ENCODE measurements at places on chromosomes 3 and 15.

GRCh38 chr3:139491027-139491700 lies 14.8 kb upstream of the RBP2 start:
- no peak for DNase-seq

DNA sequence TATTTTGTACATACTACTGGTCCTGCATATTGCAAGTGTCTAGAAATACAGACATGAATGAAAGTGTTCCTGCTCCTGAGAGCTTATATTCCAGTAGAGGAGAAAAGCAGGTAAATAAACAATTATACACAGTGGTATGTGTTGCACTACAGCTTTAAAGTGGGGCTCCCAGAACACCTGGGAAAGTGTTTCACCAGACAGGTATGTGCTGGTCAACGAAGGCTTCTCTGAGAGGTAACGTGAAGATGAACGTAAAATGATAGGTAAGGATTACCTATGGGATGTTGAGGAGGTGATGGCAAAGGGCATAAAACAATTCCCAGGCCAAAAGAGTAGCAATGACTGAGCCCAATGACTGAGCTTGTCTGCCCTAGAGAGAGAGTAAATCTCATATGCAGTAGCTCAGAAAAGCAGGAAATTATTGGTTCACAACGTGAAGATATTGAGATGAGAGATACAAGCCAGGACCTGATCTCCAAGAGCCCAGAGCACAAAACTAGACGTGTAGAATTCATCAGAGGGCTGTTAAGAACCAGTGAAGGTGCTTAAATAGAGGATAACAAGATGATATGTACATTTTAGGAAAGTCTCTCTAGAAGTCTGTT lies 459.1 kb upstream of the BCHE start:
- no peak for DNase-seq

DNA sequence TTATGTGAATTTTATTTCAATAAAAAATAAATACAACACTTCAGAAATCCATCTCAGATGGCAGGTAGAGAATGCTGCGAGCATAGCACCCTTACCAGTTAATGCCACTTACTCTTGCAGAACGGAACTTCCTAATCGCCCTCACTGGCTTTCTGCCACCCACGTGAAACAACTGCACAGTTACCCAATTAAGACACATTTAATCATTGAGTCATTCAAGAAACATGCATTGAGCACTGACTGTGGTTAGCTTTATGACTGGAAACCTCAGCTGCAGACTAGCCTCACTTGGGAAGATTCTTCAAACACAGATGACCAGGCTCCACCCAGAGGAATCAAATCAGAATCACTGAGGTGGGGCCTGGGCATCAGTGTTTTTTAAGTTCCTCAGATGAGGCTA lies 5.6 kb upstream of the MFGE8 start:
- no peak for DNase-seq

GRCh38 chr3:110806924-110807323 lies 264.7 kb upstream of the NECTIN3 start:
- DNase-seq, result no peak

DNA sequence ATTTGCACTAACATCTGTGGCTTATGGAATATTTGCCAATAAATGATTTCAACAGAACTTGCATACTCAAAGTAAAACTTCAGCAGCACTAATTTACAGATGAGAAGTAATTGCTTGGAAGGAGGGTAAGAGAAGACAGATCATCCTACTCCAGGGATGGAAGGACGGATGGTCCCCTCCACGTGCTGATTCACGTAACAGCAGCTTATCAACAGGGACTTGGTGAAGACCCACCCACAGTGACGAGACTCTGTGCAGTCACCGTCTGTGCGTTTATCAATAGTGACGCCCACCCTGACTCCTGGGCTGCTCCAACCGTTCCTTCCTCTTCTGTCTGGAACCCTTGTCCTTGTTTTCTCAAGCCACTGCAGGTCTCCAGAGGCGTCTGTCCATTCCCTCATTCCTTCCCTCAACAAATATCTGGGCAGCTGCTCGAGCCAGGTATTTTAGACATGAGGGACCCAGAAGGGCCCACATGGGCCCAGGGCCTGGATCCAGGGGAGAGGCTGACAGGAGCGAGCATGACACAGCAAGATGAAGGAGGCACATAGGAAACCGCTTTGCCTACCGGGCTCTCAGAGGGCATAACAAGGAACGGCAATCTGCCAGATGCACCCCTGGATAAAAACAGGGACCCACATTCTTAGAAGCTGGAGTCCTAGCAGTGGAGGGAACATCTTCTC lies 33.3 kb downstream of the PCSK6 start:
- DNase-seq, result no peak

DNA sequence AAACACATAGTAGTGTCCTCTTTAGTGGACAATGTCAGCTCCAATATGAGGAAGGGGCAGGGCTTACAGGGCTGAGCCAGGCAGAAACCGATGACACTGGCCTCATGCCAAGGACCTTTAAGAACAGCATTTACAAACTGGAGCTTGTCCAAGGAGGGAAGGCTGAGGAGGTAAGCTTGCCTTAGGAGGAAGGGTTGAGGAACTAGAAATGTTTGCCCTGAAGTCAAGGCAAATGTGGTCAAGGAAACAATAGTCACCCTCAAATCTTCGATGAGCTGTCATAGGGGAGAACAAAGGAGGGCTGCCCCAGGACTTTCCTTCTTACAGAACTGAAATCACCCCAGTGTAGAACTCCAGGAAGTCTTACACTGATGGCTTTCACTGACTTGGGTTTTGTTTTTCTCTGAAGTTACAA lies 136.4 kb downstream of the LIPC start:
- no peak for DNase-seq

DNA sequence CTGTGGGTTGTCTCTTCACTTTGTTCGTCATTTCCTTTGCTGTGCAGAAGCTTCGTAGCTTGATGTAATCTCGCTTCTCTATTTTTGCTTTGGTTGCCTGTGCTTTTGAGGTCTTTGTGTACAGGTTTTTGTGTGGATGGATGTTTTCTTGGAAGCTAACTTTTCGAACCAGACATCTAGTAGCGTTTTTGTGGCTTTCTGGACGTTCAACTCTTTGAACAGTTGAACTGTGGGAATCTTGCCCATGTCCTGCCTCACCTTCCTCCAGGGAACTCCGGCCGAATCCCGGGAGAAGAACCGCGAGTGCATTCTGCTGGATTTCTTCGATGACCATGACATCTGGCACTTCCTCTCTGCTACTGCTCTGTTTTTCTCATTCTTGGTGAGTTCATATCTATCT lies 70.6 kb downstream of the USF3 start:
- no peak for DNase-seq

GRCh38 chr3:141419946-141420345 lies 51.6 kb downstream of the ZBTB38 start:
- DNase-seq, result no peak

DNA sequence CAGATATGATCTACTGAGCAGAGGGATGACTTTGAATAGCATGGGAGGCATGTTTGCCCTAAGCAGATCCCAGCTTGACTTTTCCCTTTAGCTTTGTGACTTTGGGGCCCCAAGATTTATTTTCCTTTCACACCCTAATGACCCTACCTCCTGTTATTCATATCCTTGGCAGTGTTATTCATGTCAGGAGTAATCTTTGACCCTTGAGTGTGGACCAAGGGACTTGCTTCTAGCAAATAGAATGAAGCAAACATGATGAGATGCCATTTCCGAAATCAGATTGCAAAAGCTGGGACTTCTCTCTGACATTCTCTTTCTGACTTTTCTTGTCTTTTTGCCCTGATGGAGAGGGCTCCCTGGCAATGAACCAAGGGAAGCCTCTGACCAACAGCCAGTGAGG lies 415.4 kb upstream of the PROK2 start:
- no peak for DNase-seq

- DNase-seq, result no peak
These were observed 73.8 kb downstream of the ZBBX start for GRCh38 chr3:167306319-167306718.

GRCh38 chr3:151722856-151723255 lies 10.9 kb upstream of the AADACL2 start:
- no peak for DNase-seq

DNA sequence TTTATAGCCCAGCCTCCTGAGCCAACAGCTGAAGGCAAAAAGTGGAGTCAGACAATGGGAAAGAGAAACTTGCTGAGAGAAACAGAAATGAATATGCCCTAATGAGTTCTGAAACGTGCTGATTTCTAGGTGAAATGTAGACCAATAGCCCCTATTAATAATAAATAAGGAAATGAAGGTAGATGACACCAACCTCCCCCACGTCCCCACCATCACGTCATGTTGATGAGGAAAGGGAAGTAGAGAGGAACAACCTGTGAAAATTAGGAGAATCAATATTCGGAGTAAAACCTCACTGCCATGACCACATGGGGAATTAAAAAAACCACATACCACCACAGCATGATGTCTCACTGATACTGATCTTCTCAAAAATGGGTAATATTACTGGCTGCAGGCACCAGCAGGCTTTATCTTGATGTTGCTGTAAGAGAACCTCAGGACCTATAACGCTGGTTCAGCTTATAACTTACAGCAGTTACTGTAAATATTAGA lies 64.0 kb downstream of the KAT2B start:
- peak; percentile 45 for DNase-seq

DNA sequence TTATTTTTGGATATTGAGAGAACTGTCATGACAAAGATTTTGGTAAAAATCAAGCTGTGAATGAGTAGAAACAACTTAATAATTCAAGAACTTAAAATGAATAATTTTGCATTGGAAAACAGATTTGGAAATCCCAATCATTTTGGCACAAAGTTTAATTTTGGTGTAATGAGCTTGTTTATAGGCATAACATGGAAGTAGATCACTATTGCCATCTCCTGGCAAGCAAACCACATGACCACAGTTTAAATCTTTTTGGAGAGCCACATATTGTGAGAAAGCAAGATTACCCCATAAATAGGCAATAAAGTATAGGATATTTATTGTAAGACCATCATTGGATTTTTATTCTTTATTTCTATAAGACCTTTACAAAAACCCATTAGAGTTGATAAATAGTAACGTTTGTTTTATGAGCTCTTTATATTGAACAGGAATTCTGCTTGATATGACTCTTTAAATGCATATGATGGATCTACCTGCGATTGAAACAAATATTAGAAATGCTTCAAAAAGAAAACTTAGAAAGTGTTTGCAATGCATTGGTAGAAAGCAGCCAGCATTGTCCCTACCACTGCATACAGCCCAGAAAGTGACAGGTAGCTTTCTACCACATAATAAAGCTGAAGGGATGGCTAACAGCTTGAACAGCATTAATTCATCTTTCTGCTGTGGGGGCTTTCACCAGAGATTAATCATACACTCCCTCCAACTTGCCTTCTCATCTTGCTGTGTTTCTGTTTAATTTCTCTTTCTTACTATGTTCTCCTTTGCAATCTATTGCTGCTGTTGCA lies 766.8 kb downstream of the TBL1XR1 start:
- no peak for DNase-seq

DNA sequence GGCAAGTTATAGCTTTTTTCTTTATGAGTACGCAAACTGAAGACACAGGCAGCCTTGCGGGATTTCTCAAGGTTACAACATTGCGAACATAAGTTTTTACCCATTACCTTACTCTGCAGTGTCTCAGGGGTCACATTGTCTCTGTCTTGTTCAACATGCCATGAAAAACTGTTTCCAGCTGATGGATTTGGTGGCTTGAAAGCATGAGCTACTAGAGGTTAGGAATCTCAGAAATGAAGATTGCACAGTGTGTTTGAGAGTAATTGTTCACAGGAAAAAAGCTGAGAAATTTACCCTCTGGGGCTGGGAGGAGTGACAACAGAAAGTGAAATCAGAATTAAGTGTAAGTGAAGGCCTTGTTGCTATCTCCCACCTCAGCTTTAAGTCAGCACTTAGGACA lies 568.6 kb downstream of the TAFA4 start:
- DNase-seq, result no peak

DNA sequence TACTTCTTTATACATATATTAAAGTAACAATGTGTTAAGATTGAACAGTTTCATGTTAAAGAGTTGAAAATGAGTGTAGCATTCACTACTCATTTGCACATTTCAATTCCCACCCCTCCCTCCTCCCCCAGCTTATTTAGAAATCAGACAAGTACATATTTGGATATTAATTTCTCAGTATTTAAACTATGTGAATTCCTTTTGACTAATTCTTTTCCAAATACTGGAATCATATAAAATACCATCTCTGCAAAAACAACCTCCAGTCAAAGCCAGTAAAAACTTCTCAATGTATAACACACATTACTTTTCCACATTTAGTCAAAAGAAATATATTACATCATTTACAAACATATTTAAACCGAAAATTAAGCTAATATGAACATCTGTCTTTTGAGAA lies 25.5 kb upstream of the SHC4 start:
- no peak for DNase-seq

GRCh38 chr3:152841131-152841530 lies 6.2 kb downstream of the P2RY1 start:
- no peak for DNase-seq

DNA sequence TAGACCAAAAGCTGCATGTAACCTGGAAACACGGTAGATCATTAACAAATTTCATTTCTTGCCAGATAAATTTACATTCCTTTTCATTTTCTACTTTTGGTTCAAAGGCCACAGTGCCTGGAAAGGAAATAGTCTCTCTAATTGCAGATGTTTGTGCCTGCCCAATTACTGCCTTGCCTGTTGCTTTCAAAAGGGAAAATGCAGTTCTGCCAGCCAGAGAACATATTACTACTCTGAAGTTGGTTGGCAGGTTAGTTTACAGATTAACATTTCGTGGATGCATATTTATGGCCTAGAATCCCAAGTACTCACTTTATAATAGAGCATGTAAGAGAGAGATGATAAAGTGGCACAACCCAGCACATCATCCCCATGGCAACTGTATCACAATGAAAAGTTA lies 124.3 kb upstream of the LRRC3B start:
- DNase-seq, result no peak

GRCh38 chr3:46089237-46090011 lies 62.1 kb upstream of the XCR1 start:
- no peak for DNase-seq

DNA sequence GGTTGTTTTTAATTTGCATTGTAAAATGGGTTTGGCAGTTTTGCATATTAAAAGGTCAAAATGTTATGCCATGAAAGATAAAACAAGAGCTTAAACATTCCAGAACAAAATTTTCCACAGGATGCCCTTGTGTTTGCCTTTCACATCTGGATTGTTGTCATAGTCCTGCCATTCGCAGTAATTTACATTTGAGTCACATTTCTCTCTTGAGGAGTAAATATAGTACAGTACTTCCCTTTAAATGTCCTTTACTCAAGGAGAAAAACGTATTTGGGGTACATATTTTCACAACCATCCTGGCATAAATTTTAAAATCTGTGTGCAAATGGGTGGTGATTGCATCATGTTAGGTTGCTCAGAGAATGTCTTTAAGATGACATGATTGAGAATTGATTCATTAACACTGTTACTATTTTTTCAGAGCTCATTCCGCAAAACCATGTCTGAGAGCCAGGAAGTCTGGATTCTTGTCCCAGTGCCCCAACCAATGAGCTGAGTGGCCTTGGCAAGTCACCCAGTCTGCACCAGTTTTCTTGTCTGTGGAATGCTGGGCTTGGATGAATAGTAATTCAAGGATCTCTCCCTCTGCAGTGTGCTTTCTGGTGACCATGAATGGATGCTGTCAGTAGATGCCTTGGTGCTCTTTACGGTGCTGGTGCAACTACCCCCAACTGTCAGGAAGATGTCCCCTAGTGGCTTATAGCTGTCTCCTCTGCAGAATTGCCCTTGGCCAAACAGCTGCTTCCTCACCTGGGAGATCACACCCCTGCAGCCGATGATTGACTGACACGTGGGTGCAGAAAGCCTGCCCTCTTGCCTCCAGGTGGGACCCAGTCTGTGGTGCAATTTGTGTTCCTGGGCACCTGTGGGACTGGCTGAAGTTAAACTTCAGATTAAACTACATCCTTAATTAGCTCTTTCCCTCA lies 43.0 kb downstream of the ABHD5 start:
- DNase-seq, result no peak
